ENCODE measurements at places on chromosomes 2 and 18. TPM values are rescaled to one million over a fixed set of nuclear protein-coding genes. Genes with fewer than 3 reads are reported as not detected.

Gene STAMBP
- total RNA-seq = 23.5 TPM

Gene HOXD12
- total RNA-seq = not detected

DNA sequence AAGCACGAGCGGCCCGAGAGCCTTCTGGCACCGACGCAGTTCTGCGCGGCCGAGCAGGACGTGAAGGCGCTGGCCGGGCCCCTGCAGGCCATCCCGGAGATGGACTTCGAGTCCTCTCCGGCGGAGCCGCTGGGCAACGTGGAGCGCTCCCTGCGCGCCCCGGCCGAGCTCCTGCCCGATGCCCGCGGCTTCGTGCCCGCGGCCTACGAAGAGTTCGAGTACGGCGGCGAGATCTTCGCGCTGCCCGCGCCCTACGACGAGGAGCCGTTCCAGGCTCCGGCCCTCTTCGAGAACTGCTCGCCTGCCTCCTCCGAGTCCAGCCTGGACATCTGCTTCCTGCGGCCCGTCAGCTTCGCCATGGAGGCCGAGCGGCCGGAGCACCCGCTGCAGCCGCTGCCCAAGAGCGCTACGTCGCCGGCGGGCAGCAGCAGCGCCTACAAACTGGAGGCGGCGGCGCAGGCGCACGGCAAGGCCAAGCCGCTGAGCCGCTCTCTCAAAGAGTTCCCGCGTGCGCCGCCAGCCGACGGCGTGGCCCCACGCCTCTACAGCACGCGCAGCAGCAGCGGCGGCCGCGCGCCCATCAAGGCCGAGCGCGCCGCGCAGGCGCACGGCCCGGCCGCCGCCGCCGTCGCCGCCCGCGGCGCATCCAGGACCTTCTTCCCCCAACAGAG, 70.4 kb downstream of the ARHGEF33 start:
- no peak overlapping the region for H3K27ac ChIP-seq
- no peaks in the 10 kb centered on the region for H3K27me3 ChIP-seq
- no peak for DNase-seq
- H3K4me3 ChIP-seq = peak overlapping the region; percentile 26
- H3K36me3 ChIP-seq = no peaks in the 10 kb centered on the region

GRCh38 chr2:120854766-120855530, 119.3 kb downstream of the GLI2 start:
- no peaks in the 10 kb centered on the region for H3K36me3 ChIP-seq
- H3K27ac ChIP-seq = no peak overlapping the region
- no peak for DNase-seq
- no peaks in the 10 kb centered on the region for H3K4me1 ChIP-seq
- no peak overlapping the region for H3K4me3 ChIP-seq
- no peaks in the 10 kb centered on the region for H3K27me3 ChIP-seq

Gene UPP2
- not detected for total RNA-seq

Gene EGR4
- total RNA-seq = not detected

- no peaks in the 10 kb centered on the region for H3K4me1 ChIP-seq
- no peak overlapping the region for H3K4me3 ChIP-seq
Observed at GRCh38 chr18:13281406-13281805, 62.8 kb downstream of the LDLRAD4 start.

DNA sequence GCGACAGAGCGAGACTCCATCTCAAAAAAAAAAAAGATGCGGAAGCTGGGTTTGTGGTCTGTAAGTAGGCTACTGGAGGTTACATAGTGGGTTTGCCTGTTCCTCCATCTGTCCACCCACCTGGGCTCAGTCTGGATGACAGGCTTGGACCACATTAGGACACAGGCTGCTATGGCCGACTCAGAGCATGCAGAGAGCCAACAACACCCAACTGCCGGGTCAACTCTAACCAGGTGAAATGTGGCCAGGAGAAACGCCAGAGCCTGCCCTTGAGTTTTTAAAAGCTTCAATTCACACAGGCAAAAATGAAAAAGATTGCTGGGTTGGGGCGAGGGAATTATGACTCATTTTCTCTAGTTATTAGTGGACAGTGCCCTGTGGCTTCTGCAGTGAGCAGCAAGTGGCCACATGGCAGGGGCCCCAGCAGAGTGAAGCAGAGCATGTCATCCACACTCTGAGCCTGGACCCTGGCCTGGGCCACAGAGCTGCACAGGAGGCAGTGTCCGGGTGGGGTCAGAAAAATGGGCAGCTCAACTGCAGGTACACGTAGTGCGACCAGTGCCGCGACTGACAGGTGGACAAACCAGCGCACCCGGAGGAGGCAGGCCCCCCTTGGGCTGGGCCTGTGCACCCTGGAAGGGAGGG, 67.4 kb downstream of the BIN1 start:
- no peaks in the 10 kb centered on the region for H3K4me1 ChIP-seq
- no peaks in the 10 kb centered on the region for H3K36me3 ChIP-seq
- H3K27me3 ChIP-seq = no peaks in the 10 kb centered on the region
- no peak overlapping the region for H3K4me3 ChIP-seq
- no peak for DNase-seq

Gene CLEC4F
- not detected for total RNA-seq

- H3K36me3 ChIP-seq = peaks cover 4% of the 10 kb centered on the region
- peaks cover 13% of the 10 kb centered on the region for H3K4me1 ChIP-seq
- H3K27me3 ChIP-seq = no peaks in the 10 kb centered on the region
- no peak for DNase-seq
- peak overlapping the region; percentile 99 for H3K4me3 ChIP-seq
Observed at GRCh38 chr2:102736110-102736409, 25.8 kb upstream of the TMEM182 start.

DNA sequence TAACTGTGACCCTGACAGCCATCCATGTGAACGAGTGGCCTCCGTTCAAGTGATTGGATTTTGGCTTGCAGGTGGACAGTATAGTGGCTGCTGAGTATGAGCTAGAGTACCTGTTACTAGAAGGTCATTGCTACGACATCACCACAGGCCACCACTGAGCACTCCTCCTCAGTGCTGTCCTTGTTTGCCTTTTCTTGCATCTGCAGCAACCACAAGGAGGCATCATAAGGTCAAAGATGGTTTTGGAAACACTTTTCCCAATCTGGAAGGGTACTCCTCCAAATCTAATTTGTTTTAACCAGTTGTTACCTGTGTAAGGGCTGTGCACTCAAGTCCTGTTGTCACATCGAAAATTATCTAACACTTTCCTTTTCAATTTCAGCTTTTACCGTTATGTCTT, 81.2 kb downstream of the UGGT1 start:
- H3K4me3 ChIP-seq = no peak overlapping the region
- no peak for DNase-seq
- H3K27me3 ChIP-seq = no peaks in the 10 kb centered on the region
- peaks cover 8% of the 10 kb centered on the region for H3K36me3 ChIP-seq
- no peak overlapping the region for H3K27ac ChIP-seq

DNA sequence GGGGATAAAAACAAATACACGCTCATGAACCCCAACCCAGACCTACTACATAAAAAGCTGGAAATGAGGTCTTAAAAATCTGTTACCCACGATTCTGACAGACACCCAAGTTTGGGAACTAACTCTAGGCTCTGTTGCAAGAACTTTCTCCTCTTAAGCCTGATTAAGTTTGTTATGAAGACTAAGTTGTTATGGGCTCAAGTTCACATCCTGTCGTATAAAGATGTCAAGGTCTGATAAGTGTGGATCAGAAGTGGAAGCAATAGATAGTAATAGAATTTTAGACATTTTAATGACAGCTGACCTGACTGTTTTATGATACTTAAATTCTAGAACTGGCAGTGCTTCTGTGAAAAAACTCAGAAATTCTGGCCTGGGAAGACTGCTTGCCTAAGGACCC, 43.2 kb downstream of the LPIN2 start:
- H3K4me1 ChIP-seq = peaks cover 26% of the 10 kb centered on the region
- DNase-seq = no peak
- H3K27ac ChIP-seq = no peak overlapping the region
- H3K27me3 ChIP-seq = no peaks in the 10 kb centered on the region
- H3K36me3 ChIP-seq = no peaks in the 10 kb centered on the region

Data from esophagus squamous epithelium (tissue), 5 donors.